ENCODE measurements at places on chromosomes 16 and 17.

DNA sequence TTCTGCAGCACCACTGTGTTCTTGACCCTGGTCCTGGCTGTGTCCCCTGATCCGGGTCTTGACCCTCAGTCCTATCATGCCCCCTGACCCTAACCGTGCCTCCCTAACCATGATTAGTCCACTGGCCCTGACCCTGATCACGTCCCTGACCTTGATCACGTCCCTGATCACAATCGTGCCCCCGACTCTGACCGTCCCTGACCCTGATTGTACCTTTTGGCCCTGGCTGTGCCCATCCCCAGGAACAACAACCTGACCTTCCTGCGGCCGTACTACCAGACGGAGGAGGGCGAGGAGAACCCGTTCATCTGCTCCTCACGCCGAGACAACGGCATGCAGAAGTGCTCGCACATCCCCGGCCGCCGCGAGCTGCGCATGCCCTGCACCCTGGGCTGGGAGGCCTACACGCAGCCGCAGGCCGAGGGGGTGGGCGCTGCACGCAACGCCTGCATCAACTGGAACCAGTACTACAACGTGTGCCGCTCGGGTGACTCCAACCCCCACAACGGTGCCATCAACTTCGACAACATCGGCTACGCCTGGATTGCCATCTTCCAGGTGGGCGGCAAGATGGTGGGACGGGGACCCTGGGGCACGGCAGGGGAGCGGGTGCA lies 24.9 kb downstream of the TPSG1 start:
- DNase-seq: no peak

GRCh38 chr17:68534695-68535088 lies 22.5 kb downstream of the PRKAR1A start:
- no peak for DNase-seq

GRCh38 chr16:79047337-79047736 lies 553.2 kb downstream of the MAF start:
- no peak for DNase-seq

- DNase-seq: no peak
These were observed 42.1 kb downstream of the TMEM114 start for GRCh38 chr16:8548166-8548565.

DNA sequence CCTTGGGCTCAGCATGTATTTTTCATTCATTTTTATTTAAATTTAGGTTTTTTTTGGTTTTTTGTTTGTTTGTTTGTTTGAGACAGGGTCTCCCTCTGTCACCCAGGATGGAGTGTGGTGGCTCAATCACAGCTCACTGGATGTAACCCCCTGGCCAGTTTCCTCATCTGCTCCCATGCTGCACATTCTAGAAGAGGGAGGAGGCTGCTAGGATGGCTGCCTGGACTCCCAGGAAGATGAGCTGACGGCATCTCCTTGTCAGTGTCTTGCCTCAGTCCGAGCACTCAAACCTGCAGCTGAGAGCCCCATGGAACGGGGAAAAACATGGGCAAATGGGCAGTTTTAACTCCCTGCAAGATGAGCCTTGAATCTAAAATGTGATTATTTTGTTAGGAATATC lies 7.5 kb downstream of the MEAK7 start:
- DNase-seq: no peak

DNA sequence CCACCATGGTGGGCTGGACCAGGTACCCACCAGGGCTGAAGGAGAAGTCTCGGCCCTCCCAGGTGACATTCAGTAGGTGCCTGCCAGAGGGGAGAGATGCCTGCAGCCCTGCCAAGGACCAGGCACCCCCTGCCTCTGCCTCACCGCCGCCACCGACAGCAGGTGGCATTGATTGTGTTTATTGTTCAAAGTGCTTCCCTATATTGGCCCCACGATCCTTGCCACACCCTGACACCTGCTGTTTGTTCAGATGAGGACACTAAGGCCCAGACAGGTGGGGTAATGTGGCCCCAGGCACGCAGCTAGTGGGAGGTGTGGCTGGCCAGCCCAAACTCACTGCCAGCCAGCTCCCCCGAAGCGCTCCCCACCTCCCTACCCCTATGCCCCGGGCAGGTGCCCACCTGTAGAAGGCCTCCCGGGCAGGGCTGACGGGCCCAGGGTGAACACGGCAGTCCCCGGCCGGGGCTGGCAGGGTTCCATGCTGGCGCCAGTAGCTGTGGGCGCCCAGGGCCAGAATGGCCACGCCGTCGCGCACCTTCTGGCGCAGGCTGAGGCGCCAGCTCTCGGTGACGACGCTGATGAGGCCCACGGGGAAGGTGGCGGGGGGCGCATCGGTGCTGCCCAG lies 8.0 kb downstream of the GRIN2C start:
- DNase-seq: no peak

GRCh38 chr17:33234930-33235685 lies 58.0 kb downstream of the ASIC2 start:
- no peak for DNase-seq

DNA sequence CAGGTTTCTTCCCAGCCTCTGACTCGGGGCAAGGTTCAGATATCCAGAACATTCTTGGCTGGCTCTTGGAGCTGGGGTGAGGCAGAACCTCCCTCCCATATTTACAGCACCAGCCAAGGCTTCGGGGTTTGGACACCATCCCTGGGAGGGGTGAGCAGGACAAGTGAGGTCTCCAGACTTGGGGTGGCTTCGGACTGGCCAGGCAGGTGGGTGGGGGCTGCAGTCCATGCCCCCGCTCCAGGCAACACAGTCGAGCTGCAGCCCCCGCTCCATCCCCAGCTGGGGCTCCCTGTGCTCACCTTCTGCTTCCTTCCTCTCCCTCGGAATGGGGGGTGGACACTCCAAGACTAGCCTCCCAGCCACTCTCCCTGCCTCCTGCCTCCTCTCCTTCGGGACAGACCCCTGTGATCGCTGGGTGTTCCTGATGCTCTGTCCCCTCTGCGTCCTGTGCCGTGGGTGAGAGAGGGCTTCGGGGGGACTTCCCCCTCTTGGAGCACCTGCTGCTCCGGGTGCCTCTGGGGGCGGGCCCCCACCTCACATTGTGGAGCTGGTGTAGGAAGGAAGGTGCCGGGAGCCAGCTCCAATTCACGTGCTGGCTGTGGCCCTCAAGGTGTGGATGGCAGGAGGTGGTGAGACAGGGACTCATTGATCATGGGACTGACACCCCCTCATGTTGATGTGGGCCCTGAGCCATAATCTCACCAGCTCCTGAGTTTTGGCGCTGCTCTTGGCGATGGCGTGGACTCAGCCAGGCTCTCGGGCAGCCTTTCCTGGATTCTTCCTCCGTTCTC lies 189.2 kb downstream of the SEC14L1 start:
- no peak for DNase-seq

GRCh38 chr16:12406926-12407690 lies 396.6 kb downstream of the CPPED1 start:
- no peak for DNase-seq

GRCh38 chr16:87926246-87927194 lies 9.8 kb downstream of the CA5A start:
- no peak for DNase-seq

GRCh38 chr16:48204825-48205151 lies 39.3 kb upstream of the LONP2 start:
- no peak for DNase-seq

GRCh38 chr16:3443108-3444031 lies at the start of the genes NAA60 and ZNF597:
Gene NAA60, plus strand, starts transcription at chr16:3443680. Its CDS starts 32,548 bp downstream, at chr16:3476228.
Gene ZNF597, minus strand, starts transcription at chr16:3443504. Its CDS starts 351 bp downstream, at chr16:3443153.
- peak; percentile 84 for DNase-seq

DNA sequence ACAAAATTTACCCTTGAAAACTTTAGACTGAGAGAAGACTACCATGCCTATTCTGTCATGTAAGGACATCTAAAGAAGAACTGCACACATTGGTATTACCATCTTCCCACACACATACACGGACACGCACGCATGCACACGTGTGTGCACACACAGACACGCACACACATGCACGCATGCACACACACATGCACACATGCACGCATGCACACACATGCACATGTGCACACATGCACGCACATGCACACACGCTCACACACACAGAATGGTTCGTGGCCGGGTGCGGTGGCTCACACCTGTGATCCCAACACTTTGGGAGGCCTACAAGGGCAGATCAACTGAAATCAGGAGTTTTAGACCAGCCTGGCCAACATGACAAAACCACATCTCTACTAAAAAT lies 296.9 kb upstream of the HSBP1 start:
- DNase-seq: no peak

DNA sequence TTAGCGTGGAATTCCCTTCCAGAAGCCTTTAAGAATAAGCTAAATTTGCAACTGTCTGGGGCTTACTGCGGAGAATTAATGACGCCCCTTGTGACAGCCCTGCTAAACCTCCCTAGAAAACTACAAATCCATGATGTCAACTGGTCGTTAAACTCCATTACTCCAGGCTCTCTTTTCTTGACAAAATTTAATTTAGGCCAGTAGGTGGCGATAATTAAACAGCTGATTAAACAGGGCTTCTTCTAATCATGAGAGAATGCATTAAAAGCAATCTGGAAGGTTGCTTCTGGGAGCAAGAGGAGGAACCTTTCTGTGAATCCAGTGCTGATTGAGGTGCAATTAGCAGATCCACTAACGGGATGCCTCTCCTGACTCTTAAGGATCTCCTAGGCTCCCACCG lies 8.1 kb upstream of the NLRP1 start:
- peak; percentile 21 for DNase-seq

DNA sequence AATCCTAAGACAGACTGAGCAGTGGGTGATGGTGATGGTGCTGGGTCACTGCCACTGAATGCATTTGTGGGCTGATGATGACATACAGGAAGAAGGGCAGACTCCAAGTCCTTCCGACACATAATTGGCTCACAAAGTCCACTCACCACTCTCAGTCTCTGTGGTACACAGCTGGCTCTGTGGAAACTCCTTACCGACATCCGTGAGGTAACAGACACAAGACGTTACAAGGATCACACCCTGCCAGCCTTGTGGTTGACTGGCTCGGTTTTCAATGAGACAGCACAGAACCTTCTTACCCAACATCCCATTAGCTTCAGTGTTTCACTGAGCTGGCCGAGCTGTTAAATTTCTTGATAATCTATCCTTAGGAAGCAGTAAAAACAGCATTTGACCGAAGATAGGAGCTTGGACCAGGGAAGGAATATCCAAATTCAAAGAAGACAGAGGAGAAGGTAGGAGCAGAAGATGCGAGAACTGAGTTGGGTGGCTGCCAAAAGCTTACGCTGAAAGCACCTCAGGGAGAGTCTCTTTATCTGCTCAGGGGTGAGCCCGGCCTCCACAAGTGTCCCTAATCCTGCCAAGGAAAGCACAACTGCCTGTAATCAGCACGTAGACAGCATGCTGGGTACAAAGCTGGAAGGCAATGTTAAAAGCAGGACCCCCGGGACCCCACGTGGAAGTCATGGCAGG lies 5.5 kb upstream of the MXRA7 start:
- DNase-seq: no peak

- no peak for DNase-seq
These were observed 122.6 kb upstream of the GSE1 start for GRCh38 chr16:85490407-85491057.

DNA sequence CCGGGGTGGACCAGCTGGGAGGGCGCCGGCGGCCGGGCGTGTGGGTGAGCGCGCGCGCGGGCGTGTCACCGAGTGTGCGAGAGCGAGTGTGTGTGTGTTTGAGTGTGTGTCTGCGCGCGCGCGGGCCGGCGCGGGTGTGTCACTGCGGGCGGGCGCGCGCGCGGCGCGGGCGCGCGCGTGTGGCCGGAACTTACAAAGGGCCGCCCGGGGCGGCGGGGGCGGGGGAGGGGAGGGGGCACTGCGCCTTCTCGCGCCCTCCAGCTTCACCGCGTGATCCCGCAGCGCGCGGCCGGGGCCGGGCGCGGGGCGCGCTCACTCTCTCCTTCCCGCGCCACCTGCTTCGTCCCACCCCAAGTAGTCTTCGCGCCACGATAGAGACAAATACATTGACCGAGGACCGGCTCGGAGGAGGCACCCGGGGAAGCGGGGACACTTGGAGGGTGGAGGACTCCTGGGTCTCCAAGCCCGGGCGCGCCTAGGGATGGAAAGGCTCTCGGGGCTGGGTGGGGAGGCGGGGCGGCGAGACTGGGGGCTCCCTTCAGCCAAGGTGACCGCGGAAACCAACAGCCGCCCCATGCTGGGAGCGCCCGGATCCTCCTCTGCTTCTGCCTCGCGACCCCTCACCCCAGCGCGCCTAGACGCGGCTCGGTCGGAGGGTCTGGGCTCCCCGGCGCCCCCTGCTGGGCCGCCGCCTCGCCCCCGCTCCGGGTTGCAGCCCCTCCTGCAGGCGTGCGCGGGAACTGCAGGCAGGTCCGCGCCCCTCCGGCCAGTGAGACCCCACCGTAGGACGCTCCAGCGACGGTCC lies at the start of gene SRCIN1:
Gene SRCIN1, minus strand, starts transcription at position 112 of the 805 bp plus-strand sequence. CDS start 247 bp downstream, outside the sequence.
- DNase-seq: peak; percentile 83

GRCh38 chr16:78487471-78487870 lies 388.0 kb downstream of the WWOX start:
- DNase-seq: no peak

DNA sequence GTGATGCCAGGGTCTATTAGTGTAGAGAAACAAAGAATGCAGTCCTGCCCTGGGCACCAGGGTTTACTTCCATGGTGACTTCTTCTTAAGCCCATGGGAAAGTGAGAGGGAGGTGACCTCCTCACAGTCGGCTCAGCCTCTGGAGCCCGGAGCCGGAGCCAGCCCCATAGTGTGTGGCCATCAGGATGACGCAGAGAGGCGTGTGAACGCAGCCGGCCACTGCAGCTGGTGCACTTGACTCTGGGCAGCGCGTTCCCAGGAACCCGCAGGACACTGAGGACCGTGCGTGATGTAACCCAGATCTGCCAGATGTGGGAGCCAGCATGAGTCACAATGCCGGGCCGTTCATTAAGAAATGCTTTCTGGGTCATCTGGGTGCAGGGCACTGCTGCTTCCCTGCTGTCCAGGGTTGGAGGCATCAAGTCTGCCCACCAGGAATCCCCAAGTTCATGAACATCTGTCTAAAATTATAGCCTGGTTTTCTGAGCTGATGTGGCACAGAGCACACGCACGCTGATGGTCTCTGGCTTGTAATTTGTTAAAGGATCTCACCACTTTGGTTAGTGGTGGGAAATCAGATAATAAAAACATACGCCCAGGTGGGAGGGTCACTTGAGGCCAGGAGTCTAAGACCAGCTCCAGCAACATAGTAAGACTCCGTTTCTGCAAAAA lies 114.1 kb downstream of the PITPNC1 start:
- DNase-seq: no peak

- no peak for DNase-seq
These were observed 938 bp downstream of the NCOR1 start for GRCh38 chr17:16214190-16215001.

DNA sequence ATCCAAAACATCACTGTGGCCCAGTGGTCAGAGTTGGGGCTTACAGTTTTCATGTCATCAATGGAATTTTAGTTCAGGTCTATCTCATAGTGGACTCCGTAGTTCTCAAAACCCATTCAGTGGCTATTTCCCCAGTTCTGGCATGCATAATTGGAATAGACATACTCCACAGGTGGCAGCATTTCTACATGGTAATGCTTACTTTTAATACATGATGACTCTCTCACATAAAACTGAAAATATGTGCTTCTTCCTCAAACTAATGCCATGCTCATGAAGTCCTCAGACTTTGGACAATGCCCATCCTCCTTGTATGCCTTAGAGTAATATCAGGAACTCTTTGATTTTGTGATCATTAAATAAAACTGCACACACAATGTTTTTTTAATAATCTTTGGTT lies 857.4 kb upstream of the GOT2 start:
- no peak for DNase-seq

GRCh38 chr16:89537549-89537925 lies 22.9 kb upstream of the RPL13 start:
- DNase-seq: no peak

All from NCI-H1930 (cell line).